ENCODE measurements at places on chromosomes 7 and 10.

GRCh38 chr10:5684971-5685763 lies 529 bp downstream of the TASOR2 start:
- DNase-seq = peak; percentile 79

DNA sequence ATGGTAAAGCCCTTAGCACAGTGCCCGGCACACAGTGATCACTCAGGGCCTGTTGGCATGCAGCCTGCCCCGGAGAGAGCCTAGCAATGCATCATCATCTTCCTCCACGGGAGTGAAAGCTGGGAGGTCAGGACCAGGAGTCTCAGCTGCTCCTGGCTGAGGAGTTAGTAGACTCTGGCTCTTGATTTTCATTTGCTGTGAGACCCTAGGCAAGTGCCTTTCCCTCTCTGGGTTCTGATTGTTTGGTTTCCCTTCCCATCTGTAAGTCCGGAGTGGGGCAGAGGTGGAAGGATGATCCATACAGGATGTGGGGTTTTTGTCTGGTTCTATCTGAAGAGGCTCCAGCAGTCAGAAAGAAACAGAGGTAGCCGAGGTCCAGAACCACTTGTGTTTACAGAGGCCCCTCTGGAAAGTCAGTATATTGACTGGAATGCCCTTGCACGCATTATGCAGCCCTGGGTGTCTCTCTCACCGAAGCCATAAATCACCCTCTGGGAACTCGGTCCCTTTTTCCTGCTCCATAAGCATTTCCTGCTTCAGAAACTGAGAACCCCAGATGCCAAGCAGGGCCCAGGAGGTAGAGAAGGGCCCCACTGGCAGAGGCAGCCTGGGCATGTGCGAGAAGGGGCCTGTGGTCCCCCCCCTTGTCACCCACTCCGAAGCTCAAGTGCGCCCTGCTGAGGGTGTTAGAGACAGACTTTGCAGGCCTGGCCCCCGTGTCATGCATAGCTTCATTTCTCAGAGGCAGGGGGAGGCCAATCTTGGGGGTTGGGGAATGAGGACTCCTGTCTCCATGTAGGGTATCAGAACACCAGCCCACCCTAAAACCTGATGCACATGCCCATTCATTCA lies 8.5 kb downstream of the UNC5B start:
- no peak for DNase-seq

DNA sequence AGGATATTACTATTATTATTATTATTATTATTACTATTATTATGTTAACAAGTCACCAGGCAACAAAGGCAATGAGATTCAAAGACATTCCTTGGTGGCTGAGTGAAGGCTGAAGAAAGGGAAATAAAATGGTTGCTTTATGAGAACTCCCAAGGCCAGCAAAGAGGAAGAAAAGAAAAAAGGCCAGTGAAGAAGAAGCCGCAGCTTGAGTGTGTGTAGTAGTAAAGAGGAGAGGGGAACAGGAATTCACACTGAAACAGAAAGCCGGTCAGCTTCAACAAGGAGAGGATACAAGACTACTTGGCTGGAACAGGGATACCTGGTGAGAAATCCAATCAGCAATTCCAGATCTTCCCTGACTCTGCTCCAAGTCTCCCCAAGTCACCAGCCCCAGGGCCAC lies 42.4 kb downstream of the PLXNA4 start:
- DNase-seq = peak; percentile 22

GRCh38 chr7:18535810-18536415 lies 40.4 kb downstream of the HDAC9 start:
- DNase-seq = no peak

- DNase-seq = peak; percentile 74
Observed at GRCh38 chr10:50552771-50553535, 70.8 kb downstream of the SGMS1 start.

DNA sequence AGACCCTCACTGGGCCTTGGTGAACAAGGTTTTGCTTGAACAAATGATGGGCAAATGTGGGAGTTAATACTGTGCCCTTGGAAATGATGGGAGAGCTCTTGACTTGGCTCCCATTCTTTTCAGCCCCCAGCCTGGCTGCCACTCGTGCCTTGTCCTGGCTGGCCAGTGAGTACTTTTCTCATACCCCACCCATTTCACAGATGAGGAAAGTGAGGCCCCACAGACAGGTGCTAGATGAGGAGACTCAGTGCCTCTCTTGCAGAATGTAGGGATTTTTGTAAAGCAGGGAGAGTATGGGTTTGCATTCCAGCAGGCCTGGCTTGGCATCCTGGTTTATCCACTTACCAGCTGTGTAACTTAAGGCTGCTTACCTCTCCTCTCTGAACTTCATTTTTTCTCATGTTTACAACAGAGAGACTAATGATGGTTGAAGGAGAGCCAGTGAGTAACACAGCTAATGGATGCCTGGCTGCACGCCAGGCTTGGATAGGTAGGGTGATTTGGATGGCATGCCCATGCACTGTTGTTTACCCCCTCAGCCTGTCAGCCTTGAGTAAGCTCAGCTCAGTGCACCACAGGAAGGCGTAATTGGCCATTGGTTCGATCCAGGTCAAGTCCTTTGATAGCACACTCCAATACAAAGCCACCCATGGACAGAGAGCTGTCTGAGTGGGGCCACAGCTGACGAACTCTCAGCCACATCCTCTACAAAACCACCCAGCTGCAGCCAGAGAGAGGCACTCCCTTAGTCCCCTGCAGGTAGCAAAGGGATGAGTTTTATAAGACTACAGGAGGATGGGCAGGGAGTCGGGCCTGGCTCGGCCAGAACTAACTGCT lies 436.8 kb downstream of the RPS24 start:
- peak; percentile 10 for DNase-seq

All from pons (tissue), 1 donor.